Activated CD4-positive, alpha-beta T cell treated with anti-CD3 and anti-CD28 coated beads, Interleukin-2, amount 50 U/mL, for 48 hours (primary cell): ENCODE measurements at places on chromosomes 2 and 18.

DNA sequence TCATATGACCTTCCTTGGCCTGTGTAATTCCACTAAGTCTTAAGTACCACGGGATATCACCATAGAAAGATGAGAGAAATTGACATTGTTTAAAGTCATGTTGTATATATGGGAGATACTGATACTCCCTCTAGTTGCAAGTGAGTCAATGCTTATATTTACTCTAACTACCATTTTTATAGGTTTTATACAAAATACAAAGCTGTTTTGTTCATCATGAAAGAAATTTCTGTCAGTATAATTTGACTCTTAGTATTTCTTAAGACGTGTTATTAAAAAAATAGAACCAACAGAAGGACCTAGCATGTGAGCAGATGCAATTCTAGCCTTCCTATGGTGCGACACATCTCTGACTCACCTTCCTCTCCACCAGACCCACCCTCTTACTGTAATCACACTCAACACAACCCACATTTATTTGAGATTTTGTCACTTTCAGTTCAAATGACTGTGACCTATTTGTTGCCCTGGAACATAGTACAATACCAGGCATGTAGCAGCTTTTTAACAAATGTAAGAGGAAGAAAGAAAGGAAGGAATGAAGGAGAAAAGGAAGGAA lies 453.1 kb downstream of the CMPK2 start:
- no peak for DNase-seq

GRCh38 chr18:48137374-48138081 lies 207.1 kb upstream of the SMAD2 start:
- no peak for DNase-seq

GRCh38 chr2:197071790-197072436 lies 145.4 kb upstream of the PGAP1 start:
- DNase-seq, result no peak

- no peak for DNase-seq
Observed at GRCh38 chr2:48313036-48313877, 216.7 kb upstream of the STON1 start.

DNA sequence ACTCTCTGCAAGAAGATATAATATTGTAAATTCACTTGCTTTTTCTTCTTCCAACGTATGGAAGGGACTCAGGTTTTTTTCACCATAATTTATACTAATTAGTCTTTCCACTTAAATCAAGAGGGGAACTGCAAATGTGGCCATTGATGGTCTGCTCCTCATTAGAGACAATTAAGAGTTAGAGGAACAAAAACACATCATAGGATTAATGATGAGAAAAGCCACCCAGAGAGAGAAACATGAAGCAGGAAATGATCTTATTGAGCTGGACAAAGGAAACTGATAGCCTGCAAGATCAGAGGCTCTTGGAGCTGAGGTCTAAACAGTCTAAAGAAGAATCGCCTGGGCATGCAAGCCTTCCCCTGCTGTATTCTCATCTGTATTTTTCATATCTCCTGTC lies 151.2 kb upstream of the NRP2 start:
- DNase-seq, result no peak

DNA sequence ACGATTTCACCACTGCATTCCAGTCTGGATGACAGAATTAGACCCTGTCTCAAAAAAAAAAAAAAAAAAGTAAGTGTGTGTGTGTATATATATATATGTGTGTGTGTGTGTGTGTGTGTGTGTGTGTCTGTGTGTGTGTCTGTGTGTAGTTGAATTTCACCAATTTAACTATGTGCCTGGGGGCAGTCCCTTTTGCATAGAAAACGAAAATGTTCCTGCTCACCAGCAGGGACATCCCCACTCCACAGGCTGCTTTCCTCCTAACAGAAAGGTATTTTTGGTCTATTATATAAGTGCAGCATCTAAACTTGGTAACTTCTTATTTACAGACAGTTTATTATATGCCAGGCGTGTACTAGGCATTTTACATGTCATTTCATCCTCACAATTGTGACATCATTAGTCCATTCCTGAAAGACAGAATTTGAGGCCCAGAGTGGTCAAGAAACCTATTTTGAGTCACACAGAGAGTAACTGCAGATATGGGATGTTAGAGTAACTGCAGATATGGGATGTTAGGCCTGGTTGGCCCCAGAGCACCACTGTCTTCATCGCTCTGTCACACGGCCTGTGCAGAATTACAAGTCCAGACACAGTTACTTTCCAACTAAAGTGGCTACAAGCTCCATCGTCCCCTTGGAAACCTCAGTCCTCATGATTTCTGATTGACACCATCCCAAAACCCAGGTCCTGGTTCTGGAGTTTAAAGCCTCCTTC lies 9.3 kb upstream of the TTL start:
- DNase-seq, result no peak

GRCh38 chr2:202122163-202122540 lies 49.1 kb downstream of the KIAA2012 start:
- DNase-seq, result no peak

DNA sequence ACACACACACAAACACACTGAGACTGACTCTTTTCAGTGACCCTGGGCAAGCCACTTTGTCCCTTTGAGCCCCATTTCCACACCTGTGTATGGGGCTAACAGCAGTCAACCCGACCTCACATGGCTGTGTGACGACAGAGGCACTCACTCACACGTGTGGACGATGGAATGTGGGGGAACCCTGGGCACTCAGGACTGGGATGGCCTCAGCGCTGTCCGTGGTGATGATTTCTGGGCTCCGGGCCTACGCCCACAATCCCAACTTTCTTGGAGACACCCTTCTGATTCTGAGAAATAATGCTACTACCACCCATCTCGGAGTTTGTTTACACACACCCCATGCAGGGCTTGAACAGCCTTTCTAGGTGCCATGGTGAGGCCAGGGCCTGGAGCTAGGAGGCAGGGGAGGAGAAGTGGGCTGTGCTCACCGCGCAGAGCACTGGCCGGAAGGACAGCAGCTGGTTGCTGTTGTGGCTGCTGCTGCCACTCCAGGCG lies 1.5 kb downstream of the CRYBA2 start:
- DNase-seq, result no peak

DNA sequence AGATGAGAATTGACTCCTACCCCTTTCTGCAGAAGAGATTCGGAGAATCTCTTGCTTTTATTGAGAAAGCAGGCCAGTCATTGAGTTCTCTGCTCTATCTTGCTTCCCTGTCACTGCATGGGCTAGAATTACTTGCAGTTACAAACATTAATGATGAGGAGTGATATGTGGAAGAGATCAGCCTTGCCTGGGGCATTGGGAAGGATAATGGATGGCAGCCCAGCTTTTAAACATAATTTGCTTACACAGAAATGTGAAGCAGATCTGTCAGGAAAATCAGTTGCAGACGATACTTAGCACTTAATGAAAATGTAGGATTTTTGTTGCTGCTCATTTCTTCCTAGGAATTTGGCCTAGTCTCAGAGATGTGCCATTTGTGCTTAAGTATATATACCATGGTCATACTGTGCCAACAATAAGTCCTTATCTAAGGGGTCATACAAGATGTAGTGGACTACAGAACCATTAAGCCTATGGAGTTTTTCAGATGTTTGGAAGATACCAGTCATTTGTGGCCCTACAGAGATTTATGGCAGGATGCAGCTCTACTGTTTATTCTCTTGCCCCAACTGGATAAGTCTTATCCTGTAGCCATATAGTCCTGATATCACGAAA lies 92.7 kb downstream of the XRCC5 start:
- DNase-seq, result no peak

DNA sequence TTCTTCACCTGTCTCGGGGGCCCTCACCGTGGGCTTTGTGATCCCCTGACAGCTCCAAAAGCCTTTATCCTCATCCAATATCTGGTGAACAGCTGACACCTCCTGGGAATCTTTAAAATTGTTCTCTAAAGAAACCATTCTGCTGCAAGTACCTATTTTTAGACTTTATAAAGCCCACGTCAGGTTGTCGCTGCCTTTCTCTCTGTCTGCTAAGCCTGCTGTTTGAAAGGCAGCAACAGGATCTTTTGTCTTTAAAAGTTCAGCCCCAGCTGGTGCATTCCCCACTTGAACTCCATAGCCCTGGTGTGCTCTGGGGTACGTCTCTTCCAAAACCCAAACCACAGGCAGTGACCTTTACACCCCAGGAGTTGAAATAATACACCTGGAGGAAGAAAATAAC lies 145.0 kb downstream of the NEDD4L start:
- no peak for DNase-seq

DNA sequence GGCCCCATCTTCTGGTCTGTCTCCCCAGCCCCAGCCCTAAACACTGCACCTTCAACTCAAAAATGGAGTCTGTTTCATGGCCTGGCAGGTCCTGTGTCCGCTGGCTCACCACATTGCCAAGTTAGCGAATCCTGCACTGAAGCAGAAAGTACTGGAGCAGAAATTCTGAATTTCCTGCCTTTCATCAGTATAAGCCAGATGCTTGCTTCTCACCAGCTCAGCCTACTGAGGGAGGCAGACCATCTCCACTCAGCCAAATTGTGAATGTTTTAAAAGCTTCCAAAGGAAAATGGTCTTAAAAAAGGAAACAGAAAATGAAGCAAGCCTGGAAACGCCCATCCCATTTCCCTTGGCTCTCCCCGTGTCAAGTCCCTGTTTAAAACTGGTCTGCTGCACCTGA lies 157.8 kb downstream of the C1D start:
- DNase-seq, result no peak

DNA sequence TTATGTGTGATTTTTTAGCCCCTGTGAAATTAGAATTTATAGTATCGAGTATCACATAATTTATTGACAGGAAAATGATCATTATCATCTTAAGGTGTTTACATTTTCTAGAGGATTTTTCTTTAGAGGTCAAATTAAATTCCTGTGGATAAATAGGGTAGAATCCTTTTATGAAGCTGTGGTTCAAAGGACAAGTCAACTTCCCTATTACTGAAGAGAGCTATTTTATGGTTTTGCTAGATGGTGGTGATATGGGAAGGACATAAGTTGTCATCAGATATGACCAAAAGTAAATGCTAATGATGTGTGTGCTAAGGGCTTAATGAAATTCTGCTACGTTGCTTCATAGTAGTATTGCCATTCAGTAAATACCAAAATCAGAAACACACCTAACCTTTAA lies 80.1 kb downstream of the EML4 start:
- no peak for DNase-seq

DNA sequence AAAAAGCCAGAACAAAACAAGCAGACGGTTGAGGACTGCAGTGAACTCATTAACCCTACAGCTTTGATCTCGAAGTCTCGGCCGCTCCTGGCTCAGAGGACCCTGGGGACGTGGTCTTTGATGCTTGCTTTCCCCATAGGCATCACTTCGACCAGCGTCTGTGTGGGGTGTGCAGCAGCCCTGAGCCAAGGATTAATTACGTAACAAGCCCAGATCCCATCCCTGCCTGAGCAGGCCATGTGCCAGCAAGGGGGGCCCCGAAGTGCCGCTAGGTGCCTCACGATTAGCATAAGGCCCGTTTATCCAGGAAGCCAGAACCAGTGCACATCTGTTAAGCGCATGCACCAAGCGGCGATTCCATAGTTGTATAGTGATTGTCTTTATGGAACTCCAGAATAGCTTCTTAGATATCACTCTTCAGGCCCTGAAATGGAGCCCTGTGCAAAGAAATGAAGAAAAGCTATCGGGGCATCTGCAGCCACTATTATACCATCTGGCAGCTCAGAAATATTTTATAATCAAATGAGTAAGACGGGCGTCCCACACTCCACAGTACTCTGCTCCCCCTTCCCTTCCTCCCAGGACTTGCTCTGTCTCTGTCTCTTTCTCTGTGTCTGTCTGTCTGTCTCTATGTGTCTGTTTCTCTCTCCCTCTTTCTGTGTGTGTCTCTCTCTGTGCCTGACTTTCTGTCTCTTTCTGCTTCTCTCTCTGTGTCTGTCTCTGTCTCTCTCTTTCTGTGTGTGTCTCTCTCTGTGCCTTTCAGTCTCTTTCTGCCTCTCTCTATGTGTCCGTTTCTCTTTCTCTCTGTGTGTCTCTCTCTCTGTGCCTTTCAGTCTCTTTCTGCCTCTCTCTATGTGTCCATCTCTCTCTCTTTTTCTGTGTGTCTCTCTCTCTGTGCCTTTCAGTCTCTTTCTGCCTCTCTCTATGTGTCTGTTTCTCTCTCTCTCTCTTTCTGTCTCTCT lies 41.7 kb downstream of the HPCAL1 start:
- no peak for DNase-seq

GRCh38 chr18:33803636-33804035 lies 225.6 kb downstream of the ASXL3 start:
- no peak for DNase-seq

DNA sequence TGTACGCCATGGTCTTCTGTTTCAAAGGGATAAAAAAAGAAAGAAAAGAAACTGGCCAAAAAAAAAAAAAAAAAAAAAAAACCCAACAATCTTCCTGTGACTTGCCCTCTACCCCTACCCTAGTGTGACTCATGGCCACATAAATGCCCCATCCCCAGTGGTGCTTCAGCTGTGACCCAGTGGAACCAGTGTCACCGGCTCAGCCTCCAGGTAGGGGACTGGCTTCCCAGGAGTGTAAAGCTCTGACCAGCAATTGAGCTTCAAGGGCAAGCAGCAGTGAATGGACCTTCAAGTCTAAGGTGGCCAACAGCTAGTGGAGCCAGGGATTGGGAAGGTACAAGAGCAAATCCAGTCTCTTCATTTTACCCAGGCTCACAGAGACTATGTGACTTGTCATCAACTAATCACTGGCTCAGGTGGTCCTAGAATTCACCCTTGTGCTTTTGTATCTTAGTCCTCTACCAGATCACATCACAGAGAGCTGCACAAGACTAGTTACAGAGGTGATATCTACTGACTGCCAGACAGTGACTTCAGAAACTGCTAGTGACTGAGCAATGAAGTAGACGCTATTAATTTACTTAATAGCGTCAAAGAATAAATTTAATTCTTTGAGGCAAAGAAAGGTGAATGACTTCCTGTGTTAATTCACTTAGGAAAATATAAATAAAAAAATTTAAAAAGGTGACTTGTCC lies 1.3 kb upstream of the TGFBRAP1 start:
- DNase-seq, result peak; percentile 25

GRCh38 chr2:71422786-71423185 lies 30.6 kb upstream of the DYSF start:
- DNase-seq, result no peak

DNA sequence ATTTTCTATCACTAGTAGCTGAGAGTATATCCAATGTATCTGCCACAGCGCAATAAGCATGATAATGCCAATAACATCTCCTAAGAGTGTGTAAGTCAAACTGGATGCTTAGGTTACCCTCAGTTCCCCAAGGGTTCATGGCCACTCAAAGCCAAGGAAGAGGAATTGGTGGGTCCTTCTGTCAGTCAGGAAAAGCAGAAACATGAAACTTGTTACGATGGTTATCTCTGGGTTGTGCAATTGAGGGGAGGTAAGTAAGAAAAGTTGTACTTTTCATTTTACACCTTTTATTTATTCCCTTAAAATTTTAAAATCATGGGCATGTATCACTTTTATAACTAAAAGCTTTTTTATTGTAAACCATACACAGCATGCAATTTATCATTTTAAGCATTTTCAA lies 10.1 kb upstream of the GAD1 start:
- no peak for DNase-seq

DNA sequence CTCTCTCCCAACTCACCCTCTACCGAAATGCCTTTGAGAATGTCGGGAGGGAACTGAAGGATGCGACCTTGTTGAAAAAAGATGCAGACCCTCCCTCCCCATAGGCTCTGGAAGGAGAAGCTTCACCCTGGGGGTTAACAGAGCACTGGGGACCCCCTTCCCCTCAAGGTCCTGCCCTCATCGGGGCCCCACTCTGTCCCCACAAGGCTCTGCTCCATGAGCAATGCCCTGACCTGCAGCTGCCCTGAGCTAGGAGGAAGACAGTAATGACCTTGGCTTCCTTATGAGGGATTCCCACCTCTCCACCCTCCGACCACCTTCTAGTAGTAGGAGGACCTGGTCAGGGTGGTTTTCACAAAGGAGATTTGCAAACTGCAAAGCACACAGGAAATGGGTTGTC lies 44.4 kb upstream of the HPCAL1 start:
- DNase-seq, result no peak

- DNase-seq, result no peak
Observed at GRCh38 chr18:12946549-12947284, 1.1 kb upstream of the SEH1L start.
